WTC11 (cell line): ENCODE measurements at places on chromosomes 5 and 9. TPM values are rescaled to one million over a fixed set of nuclear protein-coding genes. Genes with fewer than 3 reads are reported as not detected.
A peak's percentile ranks its signal among the peaks of the same experiment; 100 is the strongest.

DNA sequence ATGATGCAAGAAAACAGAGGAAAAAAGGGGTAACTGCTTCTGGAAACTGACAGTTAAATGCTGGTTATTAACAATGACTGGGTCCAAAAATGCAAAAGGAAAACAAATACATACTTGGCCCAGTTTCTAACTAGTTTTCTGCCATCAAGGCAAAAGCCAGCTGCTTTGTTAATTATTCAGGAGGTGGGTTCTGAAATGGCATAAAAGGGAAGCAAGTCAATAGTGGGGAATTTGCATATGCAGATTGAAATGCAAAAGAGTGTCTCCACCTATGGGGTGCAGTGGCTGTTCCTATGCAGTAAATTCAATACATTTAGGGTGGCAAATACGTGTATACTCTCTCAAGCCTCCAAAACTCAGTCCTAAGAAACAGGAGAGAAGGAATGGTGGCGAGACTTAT, 33.4 kb downstream of the BARHL1 start:
- no peaks in the 10 kb centered on the region for H3K27me3 ChIP-seq

- no peak for DNase-seq
- no peaks in the 10 kb centered on the region for H3K36me3 ChIP-seq
- H3K4me1 ChIP-seq, result peaks cover 58% of the 10 kb centered on the region
- H3K27me3 ChIP-seq, result no peaks in the 10 kb centered on the region
- no peak overlapping the region for H3K4me3 ChIP-seq
These were observed 75.4 kb downstream of the NFIB start for GRCh38 chr9:14238518-14238917.

- H3K27ac ChIP-seq, result no peak overlapping the region
- H3K27me3 ChIP-seq, result no peaks in the 10 kb centered on the region
- H3K36me3 ChIP-seq, result no peaks in the 10 kb centered on the region
- peaks cover 4% of the 10 kb centered on the region; the same call in 1 of the 2 replicates for H3K4me1 ChIP-seq
These were observed 306.3 kb downstream of the TLE4 start for GRCh38 chr9:79877943-79878602.

- H3K27ac ChIP-seq, result peak overlapping the region; percentile 43
- H3K4me3 ChIP-seq, result peak overlapping the region; percentile 57
- no peaks in the 10 kb centered on the region; the same call in 1 of the 2 replicates for H3K36me3 ChIP-seq
These were observed 84.2 kb upstream of the HRH2 start for GRCh38 chr5:175573493-175574269.

DNA sequence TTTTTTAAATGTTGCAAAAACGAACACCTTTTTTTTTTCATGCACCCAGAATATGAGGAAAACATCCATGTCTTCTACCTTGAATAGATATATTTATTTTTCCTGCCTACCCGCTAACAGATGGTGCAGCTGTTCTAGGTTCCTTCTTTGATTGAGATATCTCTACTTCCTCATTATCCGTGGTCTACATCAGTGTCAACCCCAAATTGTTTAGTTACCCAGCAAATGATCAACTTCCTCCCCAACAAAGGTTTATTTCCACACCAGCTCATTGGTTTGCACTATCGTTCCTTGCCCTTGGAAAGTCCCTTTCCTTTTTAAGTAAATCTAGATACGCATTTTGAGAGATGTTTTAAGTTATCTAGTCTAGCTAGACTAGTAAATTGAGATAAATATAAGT, 166.4 kb downstream of the PRR16 start:
- no peak for DNase-seq
- no peak overlapping the region for H3K27ac ChIP-seq
- no peaks in the 10 kb centered on the region for H3K27me3 ChIP-seq
- H3K4me3 ChIP-seq, result no peak overlapping the region
- H3K4me1 ChIP-seq, result peaks cover 15% of the 10 kb centered on the region
- H3K36me3 ChIP-seq, result no peaks in the 10 kb centered on the region

GRCh38 chr5:61719124-61719523, 387.1 kb downstream of the ZSWIM6 start:
- peaks cover 12% of the 10 kb centered on the region for H3K4me1 ChIP-seq
- H3K27ac ChIP-seq, result no peak overlapping the region
- no peak for DNase-seq
- H3K4me3 ChIP-seq, result no peak overlapping the region

- H3K27me3 ChIP-seq, result no peaks in the 10 kb centered on the region
- no peak overlapping the region for H3K27ac ChIP-seq
- no peak overlapping the region for H3K4me3 ChIP-seq
- peaks cover 11% of the 10 kb centered on the region for H3K4me1 ChIP-seq
- no peaks in the 10 kb centered on the region for H3K36me3 ChIP-seq
These were observed 53.5 kb upstream of the ABL1 start for GRCh38 chr9:130781569-130781968.

DNA sequence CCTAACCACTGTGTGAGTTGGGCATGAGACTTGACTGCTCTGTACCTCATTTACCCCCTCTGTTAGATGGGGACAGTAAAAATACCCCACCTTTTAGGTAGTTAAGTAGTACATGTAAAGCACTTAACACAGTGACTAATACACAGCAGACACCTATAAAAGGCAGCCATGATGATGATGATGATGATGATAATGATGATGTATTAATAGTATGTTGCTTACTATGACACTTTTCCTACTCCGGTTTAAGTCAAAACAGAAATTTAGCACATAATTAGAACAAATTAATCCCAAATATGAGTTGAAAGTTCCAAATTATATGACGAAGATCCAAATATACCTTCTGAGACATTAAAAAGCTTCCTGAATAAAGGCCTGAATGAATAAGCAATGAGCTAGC, 222.1 kb downstream of the GAPVD1 start:
- peaks cover 18% of the 10 kb centered on the region for H3K4me1 ChIP-seq
- DNase-seq, result no peak
- H3K27me3 ChIP-seq, result no peaks in the 10 kb centered on the region
- peaks cover 10% of the 10 kb centered on the region for H3K36me3 ChIP-seq

GRCh38 chr9:122320413-122320881, 50.4 kb upstream of the PTGS1 start:
- no peak overlapping the region for H3K27ac ChIP-seq
- DNase-seq, result no peak
- H3K27me3 ChIP-seq, result no peaks in the 10 kb centered on the region
- no peak overlapping the region for H3K4me3 ChIP-seq
- H3K36me3 ChIP-seq, result peaks cover 24% of the 10 kb centered on the region
- H3K4me1 ChIP-seq, result no peaks in the 10 kb centered on the region

DNA sequence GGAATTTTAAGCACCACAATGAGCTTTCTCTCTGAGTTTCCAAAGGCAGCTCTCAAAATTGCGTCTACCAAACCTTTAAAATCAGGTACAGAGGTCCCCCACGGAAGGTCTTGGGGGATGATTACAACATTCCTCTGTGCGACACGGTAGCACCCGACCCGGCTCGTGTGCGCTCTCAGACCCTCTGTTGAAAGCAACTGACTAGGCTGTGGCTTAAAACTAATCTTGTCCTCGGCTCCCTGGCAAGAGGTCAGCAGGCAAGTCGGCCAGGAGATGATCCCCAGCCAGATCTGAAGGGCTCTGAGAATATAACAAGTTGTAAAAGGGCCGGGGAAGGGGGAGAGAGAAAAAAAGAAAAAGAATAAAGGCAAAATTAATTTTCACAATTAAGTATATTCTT, 92.6 kb upstream of the LMX1B start:
- peaks cover 15% of the 10 kb centered on the region for H3K27me3 ChIP-seq
- no peak overlapping the region for H3K4me3 ChIP-seq
- DNase-seq, result no peak
- no peak overlapping the region for H3K27ac ChIP-seq
- H3K4me1 ChIP-seq, result peaks cover 38% of the 10 kb centered on the region

GRCh38 chr5:106860398-106861044, 810.2 kb downstream of the EFNA5 start:
- no peak overlapping the region for H3K4me3 ChIP-seq
- H3K27me3 ChIP-seq, result no peaks in the 10 kb centered on the region
- peaks cover 8% of the 10 kb centered on the region for H3K36me3 ChIP-seq

DNA sequence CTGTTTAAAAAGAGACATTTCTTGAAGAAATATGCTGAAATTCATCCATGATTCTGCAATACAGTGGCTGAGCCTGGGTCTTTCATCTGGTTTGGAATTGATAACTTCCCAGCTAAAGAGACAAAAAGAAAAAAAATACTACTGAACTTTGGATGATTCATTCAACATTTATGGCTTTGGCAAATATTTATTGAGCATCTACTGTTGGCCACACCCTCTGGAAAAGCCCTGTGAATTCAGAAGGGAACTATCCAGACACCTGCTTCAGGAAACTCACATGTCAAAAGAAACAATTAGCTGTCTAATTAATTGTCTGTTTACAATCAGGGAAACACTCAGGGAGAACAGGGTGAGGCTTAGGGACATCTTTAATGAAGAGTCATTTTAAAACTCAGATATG, 17.8 kb upstream of the ZNF622 start:
- no peaks in the 10 kb centered on the region for H3K36me3 ChIP-seq
- no peaks in the 10 kb centered on the region for H3K27me3 ChIP-seq
- no peak for DNase-seq
- no peak overlapping the region for H3K27ac ChIP-seq
- H3K4me1 ChIP-seq, result no peaks in the 10 kb centered on the region

DNA sequence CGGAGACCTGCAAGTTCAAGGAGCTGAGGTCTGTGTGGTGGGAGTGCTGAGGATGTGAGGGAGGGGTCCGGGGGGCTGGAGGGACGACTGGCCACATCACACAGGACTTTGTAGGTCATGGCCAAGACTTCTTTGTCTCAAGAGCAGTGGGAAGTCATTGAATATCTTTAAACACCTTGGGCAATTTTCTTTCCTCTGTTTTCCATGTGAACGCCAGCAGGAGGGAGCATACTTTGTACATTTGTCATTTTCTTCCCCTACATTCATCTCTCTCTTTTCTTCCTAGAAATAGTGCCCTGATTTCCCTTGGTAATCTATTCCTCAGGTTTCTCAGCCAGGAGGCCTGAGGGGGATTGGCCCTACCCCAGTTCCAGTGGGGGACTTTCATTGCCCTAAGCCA, 153.7 kb upstream of the MSX2 start:
- H3K27ac ChIP-seq, result no peak overlapping the region
- H3K36me3 ChIP-seq, result no peaks in the 10 kb centered on the region
- H3K4me1 ChIP-seq, result peaks cover 3% of the 10 kb centered on the region
- DNase-seq, result no peak

GRCh38 chr9:108182950-108183381, 672.8 kb downstream of the ACTL7B start:
- H3K27me3 ChIP-seq, result no peaks in the 10 kb centered on the region; the same call in 1 of the 2 replicates
- no peaks in the 10 kb centered on the region for H3K4me1 ChIP-seq
- no peaks in the 10 kb centered on the region for H3K36me3 ChIP-seq
- H3K27ac ChIP-seq, result no peak overlapping the region
- H3K4me3 ChIP-seq, result no peak overlapping the region

- H3K4me1 ChIP-seq, result no peaks in the 10 kb centered on the region
- H3K4me3 ChIP-seq, result no peak overlapping the region
- no peak for DNase-seq
- H3K27ac ChIP-seq, result no peak overlapping the region
- H3K36me3 ChIP-seq, result no peaks in the 10 kb centered on the region
These were observed 16.2 kb downstream of the SLC25A48 start for GRCh38 chr5:135850671-135851070.

GRCh38 chr5:74226716-74227485, 413.6 kb downstream of the ENC1 start:
- DNase-seq, result no peak
- H3K4me3 ChIP-seq, result no peak overlapping the region
- H3K4me1 ChIP-seq, result no peaks in the 10 kb centered on the region
- no peaks in the 10 kb centered on the region; the same call in 1 of the 2 replicates for H3K27me3 ChIP-seq
- peaks cover 18% of the 10 kb centered on the region for H3K36me3 ChIP-seq

GRCh38 chr5:501105-501830, 23.0 kb downstream of the SLC9A3 start:
- no peaks in the 10 kb centered on the region for H3K36me3 ChIP-seq
- H3K4me3 ChIP-seq, result no peak overlapping the region
- H3K27ac ChIP-seq, result no peak overlapping the region
- H3K27me3 ChIP-seq, result peaks cover 93% of the 10 kb centered on the region
- no peak for DNase-seq

- no peaks in the 10 kb centered on the region for H3K27me3 ChIP-seq
- H3K4me3 ChIP-seq, result no peak overlapping the region
- DNase-seq, result no peak
These were observed 435.7 kb downstream of the SH3GL2 start for GRCh38 chr9:18014556-18014955.

- no peak overlapping the region for H3K27ac ChIP-seq
- no peak for DNase-seq
These were observed 44.4 kb upstream of the CPLX2 start for GRCh38 chr5:175826980-175827379.

DNA sequence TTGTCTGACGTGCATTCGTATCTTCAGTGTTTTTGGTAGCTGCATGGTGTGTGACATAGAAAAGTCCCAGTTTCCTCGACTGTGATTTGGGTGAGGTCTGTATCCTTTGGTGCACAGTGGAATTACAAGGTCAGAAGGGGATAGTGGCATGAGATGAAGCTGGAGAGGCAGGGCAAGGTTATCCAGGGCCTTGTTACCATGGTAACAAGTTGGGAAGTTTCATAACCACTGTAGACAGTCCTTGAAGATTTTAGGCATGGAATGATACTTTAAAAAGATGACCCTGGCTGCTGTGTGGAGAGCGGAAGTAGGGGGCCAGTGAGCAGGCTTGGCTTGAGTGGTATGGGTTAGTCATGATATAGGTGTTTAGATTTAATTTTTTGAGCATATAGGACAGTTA, 11.9 kb downstream of the EHMT1 start:
- no peak for DNase-seq
- H3K36me3 ChIP-seq, result no peaks in the 10 kb centered on the region
- H3K27me3 ChIP-seq, result no peaks in the 10 kb centered on the region
- H3K4me3 ChIP-seq, result no peak overlapping the region

GRCh38 chr5:133936651-133937015, 31.8 kb downstream of the C5orf15 start:
- no peak overlapping the region for H3K4me3 ChIP-seq
- no peaks in the 10 kb centered on the region; the same call in 1 of the 2 replicates for H3K27me3 ChIP-seq
- DNase-seq, result no peak
- no peaks in the 10 kb centered on the region for H3K36me3 ChIP-seq
- no peak overlapping the region for H3K27ac ChIP-seq

GRCh38 chr9:17236147-17236546, 101.3 kb downstream of the CNTLN start:
- H3K36me3 ChIP-seq, result peaks cover 4% of the 10 kb centered on the region; the same call in 1 of the 2 replicates
- no peaks in the 10 kb centered on the region for H3K27me3 ChIP-seq
- DNase-seq, result no peak

- H3K4me1 ChIP-seq, result peaks cover 18% of the 10 kb centered on the region
- H3K27me3 ChIP-seq, result peaks cover 9% of the 10 kb centered on the region
These were observed 1.1 kb downstream of the POMT1 start for GRCh38 chr9:131503626-131504465.

DNA sequence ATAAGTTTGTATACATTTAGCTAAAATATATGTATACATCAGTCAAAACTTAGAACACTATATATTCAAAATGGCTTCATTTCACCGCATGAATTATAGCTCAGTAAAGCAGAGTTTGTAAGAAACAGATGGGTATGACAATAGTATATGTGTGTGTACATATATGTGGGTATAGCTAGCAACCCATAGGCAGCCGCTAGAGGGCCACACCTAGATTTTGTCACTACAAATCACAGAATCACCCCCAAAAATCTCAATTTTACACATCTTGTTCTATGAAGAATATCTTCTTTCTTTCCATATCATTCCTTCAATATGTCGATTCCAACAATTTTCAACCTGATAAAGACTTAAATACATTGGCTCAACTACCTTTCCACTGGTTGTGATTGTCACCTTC, 357.8 kb upstream of the CCNG1 start:
- H3K36me3 ChIP-seq, result peaks cover 10% of the 10 kb centered on the region
- no peak overlapping the region for H3K4me3 ChIP-seq
- peak; percentile 41 for DNase-seq
- no peaks in the 10 kb centered on the region for H3K27me3 ChIP-seq

LURAP1L gene
- 1.2 to 1.7 TPM (median 1.3 TPM) in 3 replicates for total RNA-seq

SLC36A3 gene
- not detected in 3 replicates for total RNA-seq

WNK2 gene
- total RNA-seq, result 113 to 121 TPM (median 120 TPM) in 3 replicates

PCDHB15 gene
- total RNA-seq, result 7.7 to 8.7 TPM (median 8.4 TPM) in 3 replicates

DMRT3 gene
- total RNA-seq, result not detected in 3 replicates

HMCN2 gene
- total RNA-seq, result 5.6 to 12.4 TPM (median 10.8 TPM) in 3 replicates

SLF1 gene
- total RNA-seq, result 15.6 to 15.7 TPM (median 15.7 TPM) in 3 replicates

DBH gene
- 0.23 to 0.34 TPM (median 0.24 TPM) in 3 replicates for total RNA-seq
